Natural killer cell (primary cell): ENCODE measurements at places on chromosomes 12 and 14. TPM values are rescaled to one million over a fixed set of nuclear protein-coding genes. Genes with fewer than 3 reads are reported as not detected.

SERPINA9 gene
- not detected for total RNA-seq

GRCh38 chr12:106584104-106585064, 1.6 kb downstream of the RFX4 start:
- H3K4me1 ChIP-seq: peaks cover 14% of the 10 kb centered on the region
- no peak overlapping the region for H3K27ac ChIP-seq
- H3K4me3 ChIP-seq: no peak overlapping the region
- no peaks in the 10 kb centered on the region for H3K36me3 ChIP-seq
- DNase-seq: no peak

CCDC177 gene
- total RNA-seq: not detected

GRCh38 chr14:85471156-85471555, 58.8 kb upstream of the FLRT2 start:
- H3K4me1 ChIP-seq: no peaks in the 10 kb centered on the region
- no peak overlapping the region for H3K27ac ChIP-seq
- no peaks in the 10 kb centered on the region for H3K36me3 ChIP-seq
- no peak overlapping the region for H3K4me3 ChIP-seq
